ENCODE measurements at places on chromosomes 3 and 15.

DNA sequence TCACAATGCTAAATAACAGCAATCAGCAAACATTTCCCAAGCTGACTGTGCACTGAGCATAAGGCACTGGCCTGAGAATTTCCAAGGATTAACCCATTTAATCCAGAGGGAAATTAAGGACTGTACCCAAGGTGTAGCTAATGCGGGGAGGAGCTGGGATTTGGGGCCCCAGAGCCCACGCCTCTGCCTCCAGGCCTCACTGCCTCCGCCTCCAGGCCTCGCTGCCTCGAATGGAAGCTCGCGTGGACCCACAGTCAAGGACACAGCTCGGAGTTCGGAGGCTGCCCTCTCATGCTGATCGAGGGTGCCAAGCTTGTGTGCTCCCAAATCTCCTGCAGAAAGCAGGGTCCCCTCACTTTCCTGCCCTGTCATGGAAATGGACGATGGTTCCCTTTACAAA is 76.5 kb upstream of the SNRPA1 start:
- no peak for DNase-seq

- DNase-seq: no peak
Observed at GRCh38 chr15:89096664-89097063, 8.4 kb downstream of the ABHD2 start.

GRCh38 chr15:79067969-79068368 is 22.6 kb downstream of the RASGRF1 start:
- no peak for DNase-seq

DNA sequence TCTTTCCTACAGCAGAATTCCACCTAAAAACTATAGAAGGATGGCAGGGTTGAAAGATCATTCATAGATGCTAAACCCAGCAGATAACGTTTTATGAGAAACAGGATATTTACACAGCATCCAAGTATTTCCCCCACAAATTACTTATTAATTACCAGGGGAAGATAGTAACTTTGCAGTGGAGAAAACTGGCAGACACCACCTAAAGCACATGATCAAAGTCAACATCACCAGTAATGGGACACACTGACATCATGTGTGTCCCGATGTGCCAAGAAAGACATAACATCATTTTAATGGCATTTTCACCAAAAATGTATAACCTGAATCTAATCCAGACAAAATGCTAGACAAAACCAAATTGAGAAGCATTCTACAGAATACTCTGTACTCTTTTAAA is 220.4 kb upstream of the THBS1 start:
- no peak for DNase-seq

- DNase-seq: no peak
Observed at GRCh38 chr3:6679510-6679909, 181.4 kb upstream of the GRM7 start.

GRCh38 chr3:186754006-186754405 is 29.4 kb upstream of the EIF4A2 start:
- no peak for DNase-seq

DNA sequence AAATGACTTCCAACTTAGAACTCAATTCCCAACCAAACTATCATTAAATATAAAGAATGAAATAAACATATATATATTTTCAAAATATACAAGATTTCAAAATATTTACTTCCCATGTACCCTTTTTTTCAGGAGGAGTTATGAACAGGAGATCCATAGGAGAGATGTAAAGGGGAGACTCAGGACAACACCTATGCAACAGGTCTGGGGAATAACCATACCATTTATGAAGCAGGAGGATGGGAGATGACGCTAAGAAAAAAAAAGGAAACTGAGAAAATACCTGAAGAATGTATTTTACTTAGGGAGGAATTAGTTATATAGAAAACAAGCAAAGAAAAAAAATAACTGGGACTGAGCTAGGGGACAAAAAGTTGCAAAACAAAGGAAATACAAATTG is 23.8 kb downstream of the INTS14 start:
- DNase-seq: no peak

- DNase-seq: no peak
Observed at GRCh38 chr3:54843352-54843751, 84.5 kb downstream of the LRTM1 start.

DNA sequence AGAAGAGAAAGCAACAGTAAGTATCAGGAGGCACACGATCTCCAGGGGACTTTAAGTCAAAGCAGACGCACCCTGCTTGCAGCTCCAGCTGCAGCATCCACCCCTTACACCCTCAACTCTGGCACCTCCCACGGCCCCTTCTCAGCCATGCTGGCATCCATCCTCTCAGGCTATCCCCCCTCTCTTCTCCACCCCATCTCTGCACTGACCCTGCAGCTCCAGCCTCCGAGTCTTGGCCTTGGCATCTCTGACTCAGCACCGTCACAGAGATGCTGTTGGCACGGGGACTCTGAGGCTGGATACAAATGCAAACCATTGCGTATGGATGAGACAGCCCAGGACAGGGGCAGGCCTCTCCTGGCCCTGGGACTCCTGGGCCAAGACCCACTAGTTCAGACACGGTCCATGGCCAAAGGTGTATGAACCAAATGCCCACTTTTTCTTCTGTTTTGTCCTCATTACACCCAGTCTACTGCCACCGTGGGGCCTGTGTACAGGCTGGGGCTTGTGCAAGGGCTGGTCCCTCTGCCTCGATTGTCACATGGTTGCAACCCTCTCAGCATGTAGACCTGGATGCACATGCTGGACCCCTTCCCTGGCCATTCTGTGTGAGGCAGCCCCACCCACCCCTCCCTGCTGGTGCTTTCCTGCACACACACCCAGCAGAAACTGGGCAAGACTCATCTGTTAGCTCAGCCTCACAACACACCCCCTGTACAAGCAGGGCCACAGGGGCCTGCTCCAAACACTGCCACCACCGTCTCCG is 18.7 kb upstream of the ZXDC start:
- no peak for DNase-seq

DNA sequence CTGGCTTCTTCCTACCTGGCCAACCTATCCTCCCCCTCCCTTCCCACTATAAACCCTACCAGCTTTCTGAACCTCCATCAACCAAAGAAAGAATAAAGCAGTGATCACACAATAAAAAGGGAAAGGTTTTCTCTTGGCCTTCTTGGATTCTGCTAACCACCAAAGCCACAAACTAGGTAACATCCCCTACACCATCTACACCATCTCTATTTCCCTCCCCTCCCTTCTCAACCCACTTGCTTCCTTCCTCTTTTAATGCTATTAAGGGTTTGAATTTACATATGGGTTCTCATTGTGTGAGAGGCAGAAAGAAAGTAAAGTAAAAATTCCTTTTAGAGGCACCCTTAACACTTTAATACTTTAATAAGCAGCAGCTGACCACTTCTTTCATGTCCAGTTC is 25.8 kb upstream of the RSL24D1 start:
- DNase-seq: no peak

- DNase-seq: no peak
Observed at GRCh38 chr3:150359381-150359780, 48.7 kb upstream of the TSC22D2 start.

DNA sequence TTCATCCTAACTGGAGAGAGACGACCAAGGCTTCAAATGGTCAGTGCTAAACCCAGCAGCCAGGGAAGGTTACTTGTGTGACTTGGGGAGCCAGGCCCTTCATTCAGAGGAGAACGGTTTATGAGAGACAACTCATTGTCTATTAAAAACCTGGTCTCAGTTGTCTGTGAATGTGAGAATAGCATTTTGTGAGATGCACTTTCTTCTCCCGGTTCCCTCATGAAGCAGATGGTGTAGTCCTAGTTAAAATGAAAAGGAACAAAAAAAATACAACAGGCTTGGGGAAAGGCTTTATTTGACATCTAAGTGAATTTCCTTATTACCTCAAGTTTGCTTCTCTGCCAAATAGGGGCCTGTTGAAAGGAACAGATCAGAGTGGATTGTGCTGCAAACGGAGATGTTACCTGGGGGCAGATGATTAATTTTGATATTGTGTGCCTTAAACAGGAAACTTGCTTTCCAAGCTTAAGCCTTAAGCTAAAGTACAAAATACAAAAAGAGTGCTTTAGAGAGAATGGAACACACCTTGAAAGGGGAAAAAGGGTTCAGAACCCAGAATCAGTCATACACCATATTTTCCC is 202.7 kb upstream of the BHLHE40 start:
- no peak for DNase-seq

DNA sequence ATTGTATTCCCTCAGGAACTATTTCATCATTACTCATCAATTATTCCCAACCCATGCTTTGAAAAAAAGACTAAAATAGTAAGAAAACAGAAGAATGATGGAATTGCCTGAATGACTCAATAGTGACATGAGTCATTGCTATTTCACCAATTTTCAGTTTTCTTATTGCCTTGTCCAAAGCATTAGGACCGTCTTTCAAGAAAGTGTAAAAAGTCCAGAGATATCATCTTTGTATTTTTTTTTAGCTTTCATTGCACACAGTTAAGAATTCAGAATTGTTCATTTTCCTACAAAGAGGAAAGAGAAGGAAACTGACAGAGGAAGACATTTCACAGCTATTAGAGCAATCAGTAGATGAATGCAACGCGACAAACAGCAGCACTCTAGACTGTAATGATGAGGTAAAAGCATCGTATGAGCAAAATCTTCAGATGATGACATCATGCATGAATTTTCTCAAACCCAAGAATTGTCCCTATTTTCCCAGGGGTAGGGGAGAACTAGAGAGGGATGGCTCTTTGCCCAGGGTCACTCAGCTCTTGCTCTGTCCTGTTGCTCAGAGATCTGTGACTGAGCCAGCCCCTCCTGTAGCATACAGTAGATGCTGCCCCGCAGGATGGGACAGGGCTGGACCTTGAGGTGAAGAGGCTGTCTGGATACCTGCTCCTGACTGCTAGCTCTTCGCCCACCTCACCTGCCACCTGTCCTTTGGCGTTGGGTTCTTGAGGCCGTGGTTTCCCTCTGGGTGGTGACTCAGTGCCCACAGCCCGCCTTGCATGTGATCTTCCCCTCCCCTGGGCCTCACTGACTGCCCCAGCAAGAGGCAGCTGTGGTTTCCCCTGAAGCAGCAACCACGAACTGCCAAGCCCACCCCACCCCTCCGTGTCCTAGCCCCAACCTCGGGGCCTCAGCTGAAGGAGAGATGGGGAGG is 84.8 kb downstream of the PPCDC start:
- DNase-seq: peak; percentile 26

DNA sequence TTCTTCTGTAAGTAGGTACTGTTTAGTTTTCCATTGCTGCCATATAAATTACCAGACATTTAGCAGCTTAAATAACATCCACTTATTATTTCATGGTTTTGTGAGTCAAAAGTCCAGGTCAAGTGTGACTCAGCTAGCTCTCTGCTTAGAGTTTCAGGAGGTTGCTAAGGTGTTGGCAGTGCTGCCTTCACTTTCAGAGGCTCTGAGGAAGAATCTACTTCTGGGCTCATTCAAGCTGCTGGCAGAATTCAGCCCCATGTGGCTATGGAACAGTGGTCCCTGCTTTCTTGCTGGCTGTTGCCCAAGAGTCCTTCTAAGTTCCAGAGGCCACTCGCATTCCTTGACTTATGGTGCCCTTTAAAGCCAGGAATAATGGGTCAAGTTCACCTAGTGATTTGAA is 4.5 kb downstream of the CFAP44 start:
- no peak for DNase-seq

DNA sequence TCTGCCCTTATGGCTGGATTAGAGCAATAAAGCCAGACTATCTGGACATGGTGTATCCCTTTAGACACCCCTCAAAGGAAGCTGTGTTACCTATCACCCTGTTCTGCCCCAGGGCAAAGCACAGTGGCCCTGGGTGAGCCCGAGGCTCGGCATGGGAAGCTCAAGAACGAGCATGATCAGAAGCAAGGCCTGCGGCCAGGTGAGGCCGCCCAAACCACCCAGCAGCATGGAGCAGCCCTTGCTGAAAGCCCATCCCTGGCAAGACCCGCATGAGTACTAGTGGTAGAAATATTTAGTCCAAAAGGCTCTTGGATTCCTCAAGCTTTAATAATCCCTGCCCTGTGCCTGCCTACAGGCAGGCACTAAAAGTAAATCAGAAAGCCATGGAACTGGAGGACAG is 261.1 kb downstream of the MEX3B start:
- no peak for DNase-seq

GRCh38 chr3:18499301-18499700 is 74.2 kb upstream of the SATB1 start:
- no peak for DNase-seq

GRCh38 chr3:106611841-106612240 is 743.0 kb upstream of the CBLB start:
- no peak for DNase-seq

GRCh38 chr3:67489816-67490215 is 164.6 kb downstream of the SUCLG2 start:
- no peak for DNase-seq

DNA sequence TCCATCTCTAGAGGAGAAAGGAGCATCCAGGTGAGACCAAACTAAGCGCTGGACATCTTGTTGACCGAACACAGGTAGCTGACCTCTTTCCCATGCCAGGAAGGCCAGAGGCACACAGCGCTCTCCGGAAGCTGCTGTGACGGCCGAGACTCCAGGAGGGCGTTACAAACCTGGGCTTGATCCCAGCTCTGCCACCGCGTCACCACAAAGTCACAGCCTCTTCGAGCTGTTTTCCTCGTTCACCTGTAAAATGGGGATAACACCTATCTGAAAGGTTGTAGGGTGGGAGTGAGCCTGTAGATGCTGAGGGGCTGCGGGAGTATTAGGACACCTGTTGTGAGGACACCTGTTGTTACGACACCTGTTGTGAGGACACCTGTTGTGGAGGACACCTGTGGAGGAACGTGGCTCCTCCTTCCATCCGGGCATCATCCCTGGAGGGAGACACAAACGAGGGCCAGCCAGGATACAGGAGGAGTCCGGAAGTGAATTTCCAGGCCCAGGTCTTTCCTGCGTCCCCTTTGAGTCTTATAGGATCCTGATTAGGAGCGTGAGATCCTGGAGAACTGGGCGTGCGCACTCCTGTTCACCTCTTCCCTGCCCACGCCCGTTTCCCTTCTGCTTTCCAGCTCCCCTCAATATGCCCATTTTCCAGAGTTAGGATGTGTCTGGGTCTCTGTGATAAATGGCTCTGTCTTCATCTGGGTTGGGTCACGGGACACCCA is 2.3 kb upstream of the MUC4 start:
- no peak for DNase-seq

- no peak for DNase-seq
Observed at GRCh38 chr3:11392014-11392859, 120.0 kb downstream of the ATG7 start.

GRCh38 chr3:99928771-99929744 is 111.4 kb downstream of the CMSS1 start:
- no peak for DNase-seq

DNA sequence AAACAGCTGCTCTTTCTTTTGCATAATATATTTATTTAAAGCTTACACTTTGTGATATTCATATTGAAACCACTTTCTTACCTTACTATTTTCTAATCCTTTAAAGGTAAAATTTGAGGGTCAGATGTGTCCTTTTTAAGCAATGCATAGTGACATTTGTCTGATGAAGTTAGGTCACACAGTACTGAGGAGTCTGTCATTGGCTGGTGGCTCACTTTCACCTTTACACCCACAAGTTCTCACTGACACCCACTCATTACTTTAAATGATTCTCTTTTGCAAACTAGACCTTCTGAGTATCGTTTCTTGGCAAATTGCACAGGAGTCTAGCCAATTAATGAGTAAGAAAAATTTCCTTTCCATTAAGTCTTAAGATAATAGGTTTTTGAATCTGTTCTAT is 758.3 kb upstream of the ARPP21 start:
- DNase-seq: no peak

- no peak for DNase-seq
Observed at GRCh38 chr3:24707936-24708335, 213.3 kb upstream of the THRB start.

GRCh38 chr15:98694161-98694560 is 45.8 kb downstream of the IGF1R start:
- no peak for DNase-seq

- no peak for DNase-seq
Observed at GRCh38 chr3:185924375-185924774, 13.4 kb downstream of the TRA2B start.

Data from stimulated activated CD8-positive, alpha-beta memory T cell treated with anti-CD3 and anti-CD28 coated beads, Interleukin-15, amount 100 ng/mL, for 24 hours (primary cell).